ENCODE measurements at places on chromosomes 1 and 21.

DNA sequence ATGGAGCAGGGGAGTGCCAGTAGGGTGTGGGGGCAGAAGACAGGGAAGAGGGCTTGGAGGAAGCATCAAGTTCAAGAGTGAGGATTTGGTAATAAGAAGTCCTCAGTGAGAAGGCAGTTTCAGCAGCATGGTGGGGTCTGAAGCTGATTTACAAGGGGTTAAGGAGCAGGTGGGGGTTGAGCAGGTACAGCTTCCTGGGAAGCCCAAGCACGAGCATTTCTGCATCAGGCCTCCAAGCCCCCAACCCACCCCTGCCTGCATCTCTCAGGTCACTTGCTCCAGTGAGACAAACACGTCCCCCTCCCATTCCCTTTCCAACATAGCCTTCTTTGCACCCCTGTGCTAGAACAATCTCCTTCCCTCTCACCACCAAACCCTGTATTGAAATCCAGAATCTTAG is 574.7 kb downstream of the MATN1 start:
- DNase-seq: peak; percentile 28

DNA sequence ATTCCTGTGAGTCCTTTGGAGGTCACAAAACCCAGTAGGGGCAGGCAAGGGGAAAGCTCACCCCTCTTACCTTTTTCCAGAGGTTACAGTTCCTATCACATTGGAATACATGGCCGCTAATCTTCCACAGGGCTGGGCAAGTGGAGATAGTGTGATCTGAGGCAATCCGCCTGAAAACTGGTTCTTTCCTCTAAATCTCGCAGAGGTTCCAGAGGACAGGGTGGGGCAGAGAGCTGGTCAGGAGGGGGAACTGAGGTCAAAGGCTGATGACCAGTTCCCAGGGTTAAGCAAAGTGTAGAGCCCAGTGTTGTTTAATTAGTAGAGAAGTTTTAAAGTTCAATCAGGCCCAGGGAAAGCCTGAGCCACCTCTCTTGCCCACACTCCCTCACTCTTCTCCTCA is at the start of gene SERPINC1:
SERPINC1 (minus strand) TSS at position 179 of the 400 bp plus-strand sequence; CDS start at position 111, 68 bp downstream.
- no peak for DNase-seq

DNA sequence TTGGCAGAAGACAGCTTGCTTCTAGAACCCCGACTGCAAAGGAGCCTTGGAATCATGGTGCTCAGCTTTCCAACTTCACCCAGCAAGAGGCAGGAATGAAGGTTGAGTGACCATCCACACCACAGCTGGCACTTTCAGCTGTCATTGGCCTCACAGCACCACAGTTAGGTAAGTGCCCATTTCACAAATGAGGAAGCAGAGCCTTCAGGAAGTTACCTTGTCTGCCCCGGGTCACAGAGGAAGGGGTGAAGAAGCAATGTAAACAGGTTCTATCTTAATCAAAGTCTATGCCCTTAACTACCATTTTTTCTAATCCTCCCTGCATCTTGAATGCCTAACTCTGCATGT is 156.0 kb downstream of the GLUL start:
- no peak for DNase-seq

DNA sequence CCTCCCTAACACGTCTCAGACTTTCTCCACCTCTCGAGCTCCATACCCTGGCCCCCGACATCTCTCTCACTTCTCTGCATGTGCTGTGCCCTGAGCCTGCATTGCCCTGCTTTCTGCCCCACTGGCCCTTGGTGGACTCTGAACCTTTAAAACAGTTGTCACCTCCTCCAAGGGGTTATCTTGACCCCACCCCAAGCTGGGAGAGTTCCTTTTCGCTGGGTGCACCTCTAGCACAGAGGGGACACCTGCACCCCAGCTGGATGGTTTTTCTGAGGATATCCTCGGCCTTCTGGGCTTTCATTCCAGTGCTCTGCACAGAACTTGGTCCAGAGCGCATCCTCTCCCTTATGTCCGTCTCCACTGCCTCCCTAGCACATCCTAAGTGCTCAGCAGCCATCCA is 4.2 kb upstream of the CDCP2 start:
- peak; percentile 35 for DNase-seq

GRCh38 chr1:1129381-1129821 is 13.5 kb upstream of the C1orf159 start:
- DNase-seq: no peak

GRCh38 chr1:79322511-79323027 is 316.0 kb upstream of the ADGRL4 start:
- no peak for DNase-seq

- DNase-seq: no peak
Observed at GRCh38 chr1:56287721-56288120, 291.6 kb downstream of the PLPP3 start.

DNA sequence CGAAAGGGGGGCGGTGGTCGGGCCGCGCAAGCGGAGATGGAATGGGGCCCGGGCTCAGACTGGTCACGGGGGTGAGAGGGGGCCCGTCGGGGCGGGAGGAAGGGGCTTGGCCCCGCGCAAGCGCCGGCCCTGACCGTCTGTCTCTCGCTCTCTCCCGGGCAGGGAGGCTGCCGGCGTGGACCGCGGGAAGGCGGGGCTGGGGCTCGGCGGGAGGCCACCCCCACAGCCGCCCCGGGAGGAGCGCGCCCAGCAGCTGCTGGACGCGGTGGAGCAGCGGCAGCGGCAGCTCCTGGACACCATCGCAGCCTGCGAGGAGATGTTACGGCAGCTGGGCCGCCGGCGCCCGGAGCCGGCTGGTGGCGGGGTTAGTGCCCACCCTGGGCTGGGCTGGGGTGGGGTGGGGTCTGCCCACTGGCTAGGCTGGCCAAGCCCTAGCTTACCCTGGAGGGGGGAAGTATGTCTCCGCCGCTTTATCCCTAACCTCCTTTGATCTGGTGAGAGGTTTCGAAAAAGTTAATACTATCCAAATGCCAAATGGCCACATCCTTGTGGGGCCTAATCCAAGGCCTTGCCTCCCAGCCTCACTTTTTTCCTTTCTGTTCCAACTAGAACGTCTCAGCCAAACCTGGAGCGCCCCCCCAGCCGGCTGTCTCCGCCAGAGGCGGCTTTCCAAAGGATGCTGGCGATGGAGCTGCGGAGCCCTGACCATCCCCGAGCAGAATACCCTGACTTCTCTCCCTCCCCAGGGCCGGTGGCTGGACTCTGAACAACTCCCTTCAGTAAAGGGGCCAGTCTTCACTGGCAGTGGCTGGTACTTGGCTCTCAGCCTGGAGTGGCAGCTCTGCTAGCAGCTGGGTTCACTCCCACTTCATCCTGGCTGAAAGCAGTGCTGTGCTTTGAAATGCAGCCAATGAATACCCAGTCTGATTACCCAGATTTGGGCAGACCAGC is 636 bp upstream of the YRDC start:
- peak; percentile 90 for DNase-seq

- DNase-seq: no peak
Observed at GRCh38 chr1:160888926-160889325, 3.9 kb upstream of the ITLN1 start.

GRCh38 chr1:38831731-38832369 is 27.7 kb downstream of the RRAGC start:
- no peak for DNase-seq

GRCh38 chr1:244653439-244654107 is 647 bp downstream of the DESI2 start:
- DNase-seq: peak; percentile 61

DNA sequence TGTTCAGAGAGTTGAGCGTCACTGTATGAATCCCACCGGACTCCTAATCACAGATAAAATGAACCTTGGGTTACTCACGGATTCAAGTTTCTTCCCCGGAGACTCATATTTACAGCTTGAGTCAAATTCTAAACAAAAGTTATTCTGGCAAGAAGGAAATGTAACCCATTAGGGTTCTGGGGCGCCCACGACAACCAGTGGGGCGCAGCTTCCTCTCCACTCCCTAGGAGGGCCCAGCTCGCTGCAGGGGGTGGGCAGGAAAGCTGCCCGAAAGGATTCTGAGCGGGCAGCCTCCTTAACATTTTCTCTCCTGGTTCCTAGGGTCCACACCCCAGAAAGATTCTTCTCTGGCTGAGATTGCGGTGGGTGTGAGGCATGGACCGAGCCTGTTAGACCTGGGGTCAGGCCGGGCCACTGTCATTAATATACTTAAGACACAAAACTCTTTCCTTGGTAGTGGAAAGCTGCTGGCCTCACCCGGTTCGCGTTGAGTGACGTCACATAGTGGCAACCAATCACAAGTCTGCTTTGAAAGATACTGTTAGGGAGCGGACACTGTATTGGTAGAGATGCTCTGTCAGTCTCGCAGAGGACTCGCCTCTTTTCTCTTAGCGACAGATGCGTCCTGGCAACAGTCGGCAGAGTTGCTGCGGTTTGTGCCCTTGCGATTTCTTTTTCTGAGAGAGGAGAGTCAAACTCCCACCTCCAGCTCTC is 13.6 kb upstream of the MCOLN3 start:
- peak; percentile 97 for DNase-seq

DNA sequence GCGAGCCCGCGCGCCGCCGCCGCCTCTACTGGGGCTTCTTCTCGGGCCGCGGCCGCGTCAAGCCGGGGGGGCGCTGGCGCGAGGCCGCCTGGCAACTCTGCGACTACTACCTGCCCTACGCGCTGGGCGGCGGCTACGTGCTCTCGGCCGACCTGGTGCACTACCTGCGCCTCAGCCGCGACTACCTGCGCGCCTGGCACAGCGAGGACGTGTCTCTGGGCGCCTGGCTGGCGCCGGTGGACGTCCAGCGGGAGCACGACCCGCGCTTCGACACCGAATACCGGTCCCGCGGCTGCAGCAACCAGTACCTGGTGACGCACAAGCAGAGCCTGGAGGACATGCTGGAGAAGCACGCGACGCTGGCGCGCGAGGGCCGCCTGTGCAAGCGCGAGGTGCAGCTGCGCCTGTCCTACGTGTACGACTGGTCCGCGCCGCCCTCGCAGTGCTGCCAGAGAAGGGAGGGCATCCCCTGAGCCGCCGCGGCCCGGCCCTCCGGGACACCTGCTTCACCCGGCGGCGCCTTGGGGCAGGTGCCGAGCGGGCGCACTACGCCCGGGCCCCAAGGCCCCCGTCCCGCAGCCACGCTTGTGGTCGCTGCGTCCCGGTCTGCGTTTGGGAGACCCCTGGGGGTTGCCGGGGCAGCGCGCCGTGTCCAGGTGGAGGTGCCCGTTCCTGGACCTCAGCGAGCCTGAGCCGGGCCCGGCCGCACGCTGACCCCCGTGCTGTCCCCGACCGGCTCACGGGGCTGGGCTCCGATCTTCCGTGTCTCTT is 944 bp downstream of the B3GALT6 start:
- no peak for DNase-seq

- DNase-seq: no peak
Observed at GRCh38 chr1:1892079-1892762, 1.3 kb upstream of the GNB1 start.

GRCh38 chr21:31132574-31133242 is 94.4 kb upstream of the KRTAP19-8 start:
- no peak for DNase-seq

GRCh38 chr1:18640228-18641004 is 9.8 kb downstream of the PAX7 start:
- DNase-seq: no peak

GRCh38 chr21:31911138-31911907 is 38.5 kb downstream of the HUNK start:
- peak; percentile 95 for DNase-seq

- no peak for DNase-seq
Observed at GRCh38 chr1:224506141-224506814, 71.7 kb upstream of the WDR26 start.

DNA sequence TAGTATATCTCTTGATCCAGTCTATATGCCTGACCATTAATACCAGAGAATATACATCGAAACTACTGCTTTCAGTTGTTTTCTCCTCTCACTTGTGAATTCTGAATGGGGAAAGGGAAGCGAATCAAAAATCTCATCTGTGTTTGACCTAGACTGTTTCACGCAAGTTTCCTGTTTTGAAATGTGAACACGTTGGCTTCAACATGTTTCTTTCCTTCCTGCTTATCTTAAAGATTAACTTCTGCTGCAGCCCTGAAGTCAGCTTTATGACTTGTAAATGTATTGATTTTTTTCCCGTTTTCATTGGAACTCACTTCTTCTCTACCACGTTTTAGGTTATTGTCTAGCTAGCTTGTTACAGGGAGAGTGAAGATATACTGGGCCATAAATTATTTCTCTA is 49.9 kb downstream of the SNX27 start:
- DNase-seq: no peak

- DNase-seq: no peak
Observed at GRCh38 chr1:6591222-6591621, 11.4 kb downstream of the ZBTB48 start.

DNA sequence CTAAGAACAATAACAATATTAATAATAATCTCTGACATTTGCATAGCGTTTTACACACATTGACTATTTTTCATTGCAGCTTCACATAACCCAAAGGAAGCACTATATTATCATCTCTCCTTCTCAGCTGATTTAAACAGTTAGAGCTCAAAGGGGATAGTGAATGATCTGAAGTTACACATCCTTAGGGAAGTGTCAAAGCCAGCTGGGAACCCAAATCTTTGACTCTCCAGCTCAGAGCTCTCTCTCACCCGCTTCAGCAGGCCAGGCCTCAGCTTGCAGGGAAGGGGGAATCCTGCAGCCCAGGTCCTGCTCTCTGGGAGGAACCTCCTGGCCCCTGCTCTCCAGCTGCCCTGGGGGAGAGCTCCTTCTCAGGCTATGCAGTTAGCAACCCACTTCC is 26.3 kb downstream of the PLEKHA6 start:
- DNase-seq: no peak

GRCh38 chr1:36737038-36737555 is 254.4 kb upstream of the CSF3R start:
- DNase-seq: peak; percentile 12

DNA sequence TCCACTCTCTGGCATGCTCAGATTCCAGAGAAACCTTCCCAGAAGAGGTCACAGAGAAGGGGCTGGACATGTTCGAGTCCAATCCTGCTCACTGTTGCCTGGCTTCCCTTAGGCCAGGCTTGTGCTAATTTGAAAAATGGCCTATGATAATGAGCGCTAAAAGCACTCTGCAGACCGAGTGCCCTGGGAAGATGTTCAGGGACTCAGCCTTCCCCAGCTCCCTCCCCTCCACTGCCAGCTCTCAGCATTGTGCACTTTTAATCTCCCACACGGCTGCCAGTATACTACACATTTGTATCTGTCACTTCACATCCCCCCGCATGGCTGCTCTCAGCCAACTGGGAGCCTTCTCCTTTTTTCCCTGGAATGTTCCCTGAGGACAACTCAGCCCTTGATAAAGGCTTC is 24.1 kb downstream of the FAM163A start:
- DNase-seq: peak; percentile 66

DNA sequence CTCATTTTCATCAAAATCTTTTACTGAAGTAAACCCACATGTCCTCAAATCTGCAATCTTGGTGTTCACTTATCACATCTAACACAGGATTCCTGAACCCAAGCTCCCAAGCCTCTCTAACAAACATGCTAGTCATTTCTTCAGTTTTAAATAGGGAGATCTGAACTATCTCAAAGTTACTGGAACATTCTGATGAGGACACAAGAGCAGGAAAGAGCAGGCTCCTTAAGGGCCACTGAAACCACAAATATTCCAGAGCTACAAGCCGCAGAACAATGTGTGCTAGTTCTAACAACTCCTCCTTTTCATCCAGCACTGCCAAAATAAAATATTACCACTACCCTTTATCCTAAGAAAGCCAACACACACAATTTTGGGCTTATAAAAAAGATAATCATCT is 38.9 kb downstream of the WARS2 start:
- no peak for DNase-seq

Data from islet precursor cell (in vitro differentiated cells).